ENCODE measurements at places on chromosomes 13 and 19.
A peak's percentile ranks its signal among the peaks of the same experiment; 100 is the strongest.

GRCh38 chr19:41363371-41363752 lies 587 bp downstream of the B9D2 start:
- no peak for DNase-seq

DNA sequence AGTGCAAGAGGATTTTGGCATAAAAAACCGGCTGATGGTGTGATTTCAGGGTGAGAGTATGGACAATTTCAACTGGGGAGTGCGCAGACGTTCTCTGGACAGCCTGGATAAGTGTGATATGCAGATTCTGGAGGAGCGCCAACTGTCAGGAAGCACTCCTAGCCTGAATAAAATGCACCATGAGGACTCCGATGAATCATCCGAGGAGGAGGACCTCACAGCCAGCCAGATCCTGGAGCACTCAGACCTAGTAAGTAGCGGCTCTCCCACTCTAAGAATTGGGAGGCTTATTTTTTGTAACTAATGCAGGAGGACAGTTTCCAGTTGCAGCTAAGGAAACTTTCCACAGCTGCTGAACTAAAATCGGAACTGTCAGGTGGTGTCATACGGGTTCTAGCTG lies 53.6 kb downstream of the ZAR1L start:
- DNase-seq: no peak

DNA sequence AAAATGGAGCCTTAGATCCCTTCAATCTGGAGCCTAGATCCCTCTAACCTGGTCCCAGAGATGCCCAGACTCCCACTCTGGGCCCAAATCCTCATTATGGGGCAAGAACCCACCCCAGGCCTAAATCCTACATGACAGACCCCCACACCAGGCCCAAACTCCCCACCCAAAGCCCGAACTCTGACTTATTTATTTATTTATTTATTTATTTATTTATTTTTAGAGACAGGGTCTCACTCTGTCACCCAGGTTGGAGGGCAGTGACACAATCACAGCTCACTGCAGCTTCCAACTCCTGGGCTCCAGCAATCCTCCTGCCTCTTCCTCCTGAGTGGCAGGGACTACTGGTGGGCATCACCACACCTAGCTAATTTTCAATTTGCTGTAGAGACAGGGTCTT lies 12.0 kb downstream of the FBN3 start:
- DNase-seq: no peak

- DNase-seq: no peak
Measured at GRCh38 chr19:5993648-5994358, 15.9 kb upstream of the RANBP3 start.

DNA sequence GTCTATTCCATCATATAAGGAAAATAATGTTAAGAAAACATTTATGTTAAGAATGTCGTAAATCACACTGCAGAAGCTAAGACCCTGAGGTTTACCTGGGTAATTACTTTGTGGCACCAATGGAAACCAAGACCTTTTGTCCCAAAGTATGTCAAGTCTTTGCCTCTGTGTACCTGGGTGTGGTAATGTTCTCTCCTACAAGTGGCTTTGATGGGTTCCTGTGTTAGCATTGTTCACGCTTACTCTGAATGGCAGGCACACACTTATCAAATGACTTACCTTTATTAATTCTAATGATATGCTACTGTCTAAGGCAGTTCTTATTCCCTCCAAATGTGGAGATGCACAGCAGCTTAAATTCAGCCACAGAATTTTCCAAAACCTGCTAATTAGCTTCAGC lies 206.1 kb downstream of the KCTD12 start:
- DNase-seq: no peak

- DNase-seq: no peak
Measured at GRCh38 chr19:3441089-3441985, 39.0 kb downstream of the SMIM24 start.

DNA sequence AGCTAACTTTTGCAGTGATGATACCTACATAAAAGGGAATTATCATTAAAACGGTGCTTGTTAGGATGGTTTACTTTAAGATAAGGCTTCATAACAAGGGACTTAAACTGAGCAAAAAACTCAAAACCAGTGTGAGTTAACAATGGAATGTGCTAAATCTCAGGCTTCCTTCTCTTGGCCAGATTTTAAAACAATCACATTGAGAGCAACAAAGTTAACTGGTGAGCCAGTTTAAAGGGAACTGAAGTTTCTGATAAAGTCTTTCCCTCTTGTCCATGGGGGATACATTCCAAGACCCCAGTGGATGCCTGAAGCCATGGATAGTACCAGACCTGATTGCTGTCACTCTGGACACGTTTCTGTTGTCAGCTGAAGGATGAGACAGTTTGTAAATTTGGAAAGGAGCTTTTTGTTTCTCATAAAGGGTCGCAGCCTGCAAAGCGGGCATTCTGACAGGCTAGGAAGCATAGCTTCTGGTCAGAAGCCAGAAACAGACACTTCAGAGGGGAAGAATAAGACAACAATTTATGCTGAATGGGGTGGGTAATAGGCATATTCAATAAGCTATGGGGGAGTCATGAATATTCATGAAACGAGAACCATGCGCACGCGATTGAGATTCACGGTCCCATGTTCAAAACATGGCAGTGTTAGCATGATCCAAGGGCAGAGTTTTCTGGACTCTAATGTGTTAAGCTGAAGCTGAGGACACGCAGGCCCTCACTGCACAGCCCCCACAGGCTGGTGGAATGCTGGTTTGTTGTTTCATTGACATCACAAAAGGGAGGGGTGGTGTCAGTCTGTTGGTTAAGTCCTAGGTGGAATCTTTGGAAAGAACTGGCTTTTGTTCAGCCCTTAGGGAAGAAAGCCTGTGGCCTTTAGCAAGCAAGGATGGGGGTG lies 150.6 kb upstream of the RNF113B start:
- no peak for DNase-seq

DNA sequence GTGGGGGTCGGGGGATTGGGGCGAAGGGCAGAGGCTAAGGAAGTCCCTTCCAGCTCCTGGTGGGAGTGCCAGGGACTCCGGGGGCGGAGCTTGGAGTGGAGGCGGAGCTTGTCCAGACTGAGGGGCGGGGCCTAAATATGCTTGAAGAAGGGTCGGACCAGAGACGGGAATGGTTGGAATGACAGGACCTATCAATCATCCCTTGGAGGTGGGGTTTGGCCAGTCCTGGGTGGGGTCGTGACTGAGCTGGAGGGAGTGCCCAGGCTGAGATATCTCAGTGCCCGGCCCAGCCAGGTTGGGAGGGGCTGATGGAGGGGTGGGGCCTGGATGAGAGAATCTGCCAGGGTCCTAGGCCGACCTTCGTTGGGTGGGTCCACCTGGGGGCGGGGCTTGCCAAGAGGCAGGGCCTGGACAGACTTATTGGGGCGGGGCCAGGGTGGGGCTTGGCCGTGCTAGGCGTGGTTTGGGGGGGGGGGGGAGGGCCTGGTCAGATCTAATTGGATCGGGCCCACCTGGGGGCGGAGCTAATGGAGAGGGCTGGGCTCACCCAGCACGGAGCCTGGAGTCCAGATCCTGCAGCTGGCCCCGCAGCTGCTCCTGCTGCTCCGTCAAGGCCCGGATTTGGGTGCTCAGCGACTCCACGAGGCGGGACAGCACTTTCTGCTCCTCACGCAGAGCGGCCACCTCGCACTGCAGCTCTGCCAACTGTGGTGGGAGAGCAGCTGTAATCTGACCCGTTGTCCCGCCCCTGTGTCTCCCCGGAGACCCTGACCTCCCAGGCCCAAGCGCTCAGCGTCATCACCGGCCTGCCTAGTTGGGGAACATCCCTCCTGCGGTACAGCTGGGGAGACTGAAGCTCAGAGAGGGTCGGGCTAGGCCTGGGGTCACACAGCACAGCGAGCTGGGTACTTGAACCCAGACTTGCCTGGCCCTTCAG lies 2.6 kb upstream of the WIZ start:
- DNase-seq: no peak

- DNase-seq: no peak
Measured at GRCh38 chr13:78309497-78310180, 293.7 kb downstream of the POU4F1 start.

GRCh38 chr13:106176117-106176516 lies 359.3 kb downstream of the EFNB2 start:
- DNase-seq: no peak

DNA sequence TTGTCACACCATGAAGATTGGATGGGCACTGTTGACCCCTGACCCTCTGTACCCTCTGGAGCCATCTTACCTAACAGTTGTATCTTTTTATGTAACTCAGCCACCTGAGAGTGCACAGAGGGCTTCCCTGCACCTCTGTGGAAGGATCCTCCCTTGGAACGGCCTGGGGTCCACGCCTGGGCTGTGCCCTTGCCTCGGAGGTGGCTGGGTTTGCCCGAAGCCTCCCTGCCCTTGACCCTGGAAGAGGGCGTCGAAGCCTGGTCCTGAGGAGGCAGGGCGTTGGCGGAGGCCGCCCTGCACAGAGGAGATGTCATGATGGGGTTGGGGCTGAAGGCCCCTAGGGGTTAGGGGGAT lies 241 bp downstream of the ODAD3 start:
- DNase-seq: no peak

- DNase-seq: peak; percentile 13
Measured at GRCh38 chr19:49231389-49231788, 73.8 kb downstream of the TRPM4 start.

DNA sequence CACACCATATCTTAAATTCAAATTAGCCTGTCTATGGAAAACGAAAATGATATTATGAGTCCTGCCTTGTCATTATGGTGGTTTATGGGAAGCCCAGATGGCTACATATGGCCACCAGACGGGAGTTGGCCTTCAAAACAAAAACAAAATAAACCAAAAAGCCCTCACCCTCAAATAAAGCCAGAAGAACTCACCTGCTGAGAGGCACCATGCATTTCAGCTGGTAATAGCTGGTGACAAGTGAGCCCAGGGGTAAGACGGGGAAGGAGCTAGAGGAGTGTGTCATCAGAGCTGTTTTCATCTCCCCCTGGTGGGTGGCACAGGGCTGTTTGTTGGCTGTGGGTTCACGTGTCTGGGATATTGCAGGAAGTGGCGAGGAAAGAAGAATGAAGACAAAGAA lies 152.9 kb downstream of the EFNB2 start:
- no peak for DNase-seq

DNA sequence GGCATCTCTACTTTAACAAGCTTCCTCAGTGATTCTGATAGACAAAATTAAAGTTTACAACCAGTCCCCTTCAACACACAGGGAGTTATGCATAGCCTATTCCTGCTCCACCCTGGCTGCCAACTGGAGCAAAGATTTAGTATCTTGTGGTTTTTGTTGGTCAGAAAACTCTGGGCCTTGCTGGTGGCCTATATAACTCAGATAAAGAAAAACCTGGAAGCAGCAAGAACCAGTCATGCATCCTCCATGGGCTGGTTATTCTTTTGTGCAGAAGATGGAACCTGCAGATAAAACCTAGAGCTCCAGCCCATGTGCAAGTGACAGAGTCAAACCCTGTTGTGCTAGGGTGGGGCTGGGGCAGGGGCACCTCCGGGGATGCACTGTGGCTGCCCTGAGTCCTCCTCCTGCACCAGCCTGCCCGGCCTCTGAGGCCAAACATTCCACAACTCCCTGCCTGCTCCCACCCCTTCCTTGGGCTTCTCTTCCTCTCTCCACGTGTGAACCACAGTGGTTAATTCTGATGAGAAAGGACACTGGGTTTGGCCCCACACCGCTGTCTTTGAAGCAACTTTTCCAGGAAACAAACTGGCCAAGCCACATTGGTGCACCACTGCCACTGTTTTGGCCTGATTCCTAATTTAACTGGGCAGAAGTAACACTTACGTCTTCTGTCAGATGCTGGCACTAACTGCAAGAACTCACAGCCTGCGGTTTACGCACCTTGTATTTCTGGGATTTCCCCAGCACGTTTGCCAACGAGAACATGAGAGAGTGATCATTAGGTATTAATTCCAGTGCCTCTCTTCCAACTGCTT lies 23.3 kb upstream of the GGACT start:
- no peak for DNase-seq

DNA sequence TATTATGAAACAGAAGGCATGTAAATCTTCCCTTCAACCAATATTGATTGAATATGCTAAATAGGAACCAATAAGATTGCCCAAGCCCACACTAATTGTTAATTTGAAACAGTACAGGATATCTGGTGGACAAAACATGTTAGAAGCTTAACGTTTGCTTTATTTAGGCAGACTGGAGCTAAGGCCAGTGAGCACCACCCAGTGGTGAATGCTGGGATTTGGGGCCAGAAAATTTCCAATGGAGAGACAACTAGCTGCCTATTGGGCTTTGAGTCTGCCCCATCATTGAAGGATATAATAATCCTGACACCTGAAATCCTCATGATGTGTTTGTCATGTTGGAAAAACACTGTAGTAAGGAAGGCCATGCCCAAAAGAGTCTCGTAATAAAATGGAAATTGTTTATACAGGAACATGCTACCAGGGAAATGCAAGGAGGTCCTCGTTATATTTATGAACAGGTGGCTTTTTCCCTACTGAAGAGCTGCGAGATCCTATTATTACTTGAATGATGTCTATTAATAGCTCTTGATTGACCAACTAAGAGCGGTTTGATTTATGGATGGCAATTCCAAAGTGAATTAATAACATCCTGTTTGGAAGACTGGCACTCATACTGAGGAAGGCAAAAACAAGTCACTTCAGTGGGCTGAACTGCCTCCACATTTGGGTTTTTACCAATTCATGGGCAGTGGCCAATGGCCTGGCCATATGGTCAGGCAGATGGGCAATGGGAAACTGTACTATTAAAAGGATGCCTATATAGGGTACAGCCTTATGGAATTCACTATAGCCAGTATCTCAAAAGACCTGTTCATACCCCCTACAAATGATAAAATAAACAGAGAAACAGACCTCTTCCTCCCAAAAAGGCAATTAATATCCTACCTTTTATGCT lies 8.7 kb downstream of the SIGLECL1 start:
- peak; percentile 28 for DNase-seq

- peak; percentile 61 for DNase-seq
Measured at GRCh38 chr19:39398297-39398864, 7.2 kb downstream of the MED29 start.

- no peak for DNase-seq
Measured at GRCh38 chr19:53432088-53432661, 391 bp downstream of the ZNF761 start.

- DNase-seq: no peak
Measured at GRCh38 chr19:28933039-28933438, 279.9 kb downstream of the UQCRFS1 start.

DNA sequence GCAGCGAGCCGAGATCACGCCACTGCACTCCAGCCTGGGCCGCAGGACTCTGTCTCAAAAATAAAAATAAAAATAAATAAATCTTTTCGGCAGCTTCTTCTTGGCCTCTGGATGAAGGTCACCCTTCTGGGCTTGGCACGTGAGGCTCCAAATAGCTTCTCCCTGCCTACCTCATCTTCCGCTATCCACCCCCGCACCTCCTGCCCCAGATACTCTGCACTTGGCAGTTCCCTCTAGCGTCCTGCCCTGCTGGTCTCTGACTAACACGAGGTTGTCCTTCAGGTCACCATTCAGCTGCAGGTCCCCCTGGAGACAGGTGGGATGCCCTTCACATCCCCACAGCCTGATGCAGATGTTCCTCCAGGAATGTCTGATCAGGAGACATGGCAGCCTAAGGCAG lies 8.5 kb upstream of the CCL25 start:
- no peak for DNase-seq

Measured in CD4-positive, alpha-beta T cell treated with Interleukin-6 at 100 ng/mL for 8 hours (primary cell).